Effector memory CD4-positive, alpha-beta T cell (primary cell): ENCODE measurements at places on chromosomes 5 and 9.

DNA sequence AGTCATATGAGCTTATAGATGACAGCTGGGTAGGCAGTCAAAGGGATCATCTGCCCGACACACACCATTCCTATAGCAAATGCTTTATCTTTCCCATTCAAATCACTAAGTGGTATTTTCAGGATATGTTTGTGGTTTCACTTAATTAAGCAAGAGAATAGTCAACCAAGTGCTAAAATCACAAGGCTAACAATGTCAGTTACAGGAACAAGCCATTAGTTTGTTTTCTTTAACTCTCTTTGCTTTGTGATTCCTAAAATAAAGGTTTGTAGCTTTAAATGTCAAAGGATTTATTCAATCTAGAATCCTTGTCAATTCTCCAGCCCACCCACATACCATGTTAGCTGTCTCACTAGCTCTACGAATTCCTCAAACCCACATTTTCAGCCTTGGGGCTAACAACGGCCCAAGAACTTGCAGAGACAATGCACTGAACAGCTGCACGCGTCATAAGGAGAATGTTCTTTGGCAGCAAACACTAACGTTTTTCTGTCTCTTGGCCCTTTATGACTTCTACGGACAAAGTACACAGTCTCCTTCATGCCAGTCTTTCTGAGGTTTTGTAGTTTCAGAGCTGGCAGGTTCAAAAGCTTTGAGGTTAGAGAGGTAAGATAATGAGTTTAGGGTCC is 56.6 kb downstream of the ELAVL2 start:
- no peak overlapping the region for H3K4me3 ChIP-seq
- no peaks in the 10 kb centered on the region for H3K36me3 ChIP-seq
- no peaks in the 10 kb centered on the region for H3K27me3 ChIP-seq
- H3K4me1 ChIP-seq, result no peaks in the 10 kb centered on the region

GRCh38 chr9:90044263-90044662 is 439.5 kb downstream of the GADD45G start:
- H3K27ac ChIP-seq, result no peak overlapping the region
- no peak overlapping the region for H3K4me3 ChIP-seq
- no peaks in the 10 kb centered on the region for H3K27me3 ChIP-seq
- H3K36me3 ChIP-seq, result no peaks in the 10 kb centered on the region
- no peaks in the 10 kb centered on the region for H3K4me1 ChIP-seq

- H3K4me3 ChIP-seq, result no peak overlapping the region
- H3K27me3 ChIP-seq, result no peaks in the 10 kb centered on the region
- no peaks in the 10 kb centered on the region for H3K36me3 ChIP-seq
- no peak overlapping the region for H3K27ac ChIP-seq
- no peak for DNase-seq
Measured at GRCh38 chr5:15757103-15757502, 257.1 kb downstream of the FBXL7 start.

DNA sequence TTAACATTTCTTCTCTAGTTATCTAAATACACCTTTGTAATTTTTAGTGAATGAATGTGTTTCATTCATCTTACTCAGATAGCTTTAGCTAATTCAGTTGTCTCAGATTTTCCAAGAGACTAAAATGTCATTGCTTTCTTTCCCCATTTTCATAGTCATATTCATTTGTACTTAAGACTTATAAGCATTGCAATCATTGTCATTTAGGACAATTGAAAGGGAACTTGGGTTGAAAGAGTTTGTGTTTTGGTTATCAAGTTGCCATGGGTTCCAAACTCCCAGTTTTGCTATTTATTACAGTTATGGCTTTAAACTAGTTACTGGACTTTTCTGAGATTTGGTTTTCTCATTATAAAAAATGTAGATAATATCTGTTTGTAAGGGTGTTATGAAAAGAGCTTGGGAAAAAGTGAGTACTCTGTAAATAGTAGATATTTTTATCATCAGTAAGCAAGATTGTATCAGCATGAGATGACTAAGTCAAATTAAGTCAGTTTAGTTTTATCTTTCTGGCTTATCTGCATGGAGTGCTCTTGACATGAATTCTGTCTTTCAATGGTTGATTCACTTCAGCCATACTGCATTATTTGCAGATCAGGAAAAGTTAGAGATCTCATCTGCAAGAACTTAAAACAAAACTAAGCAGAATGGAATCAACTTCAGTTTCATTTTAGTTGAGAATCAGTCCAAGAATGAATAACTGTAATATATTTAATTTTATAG is 107.5 kb downstream of the PBX3 start:
- no peaks in the 10 kb centered on the region for H3K4me1 ChIP-seq
- H3K27ac ChIP-seq, result no peak overlapping the region
- no peak overlapping the region for H3K4me3 ChIP-seq
- no peaks in the 10 kb centered on the region for H3K27me3 ChIP-seq
- no peaks in the 10 kb centered on the region for H3K36me3 ChIP-seq
- no peak for DNase-seq

GRCh38 chr5:32600054-32600622 is 14.8 kb downstream of the SUB1 start:
- H3K4me3 ChIP-seq, result no peak overlapping the region
- no peak for DNase-seq
- peaks cover 10% of the 10 kb centered on the region for H3K4me1 ChIP-seq
- peaks cover 42% of the 10 kb centered on the region for H3K36me3 ChIP-seq
- H3K27me3 ChIP-seq, result no peaks in the 10 kb centered on the region

DNA sequence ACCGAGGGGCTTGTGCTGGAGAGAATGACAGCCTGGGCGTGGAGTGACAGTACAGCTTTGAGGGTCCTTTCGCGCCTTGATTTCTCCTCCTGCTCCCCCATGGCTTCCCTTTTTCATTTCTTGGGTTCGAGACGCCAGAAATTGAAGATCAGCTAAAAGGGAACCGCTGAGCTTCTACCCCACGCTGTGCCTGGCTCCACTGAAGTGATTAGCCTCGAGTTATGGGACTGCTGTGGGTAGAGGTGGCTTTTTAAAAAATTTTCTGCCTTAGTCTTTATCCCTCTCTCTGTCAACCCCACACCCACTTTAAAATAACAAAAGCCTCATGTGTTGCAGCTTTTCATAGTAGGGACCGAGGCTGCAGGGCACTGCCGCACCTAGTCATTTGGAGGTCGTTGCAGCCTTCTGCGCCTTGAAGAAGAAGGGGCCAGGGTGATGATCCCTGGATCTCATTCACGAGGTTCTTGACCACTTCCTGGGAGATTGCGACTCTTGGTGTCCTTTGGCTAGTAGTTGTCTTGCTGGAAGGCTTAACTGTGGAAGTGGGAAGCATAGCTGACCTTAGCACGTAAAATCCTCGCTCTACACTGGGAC is 603 bp downstream of the PPIP5K2 start:
- no peak for DNase-seq
- H3K4me3 ChIP-seq, result peak overlapping the region; percentile 79
- peak overlapping the region; percentile 92 for H3K27ac ChIP-seq

DNA sequence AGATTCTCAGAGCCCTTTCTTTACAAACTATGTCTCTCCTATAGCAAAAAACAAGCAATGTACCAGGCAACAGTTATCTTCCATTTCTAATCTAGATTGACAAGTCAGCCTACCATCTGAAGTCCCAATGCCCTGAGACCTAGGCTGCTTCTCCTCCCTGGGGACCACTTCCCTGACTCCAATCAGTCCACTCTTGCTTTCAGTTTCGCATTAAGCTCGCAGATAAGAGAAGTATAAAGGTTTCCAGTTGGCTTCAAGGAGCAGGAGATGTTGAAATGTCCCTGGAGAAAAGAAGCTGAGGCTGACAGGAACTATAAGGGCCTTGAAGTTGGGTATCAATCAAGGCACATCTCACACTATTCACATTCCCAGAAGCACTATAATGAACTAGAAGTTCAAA is 32.3 kb downstream of the ERP44 start:
- H3K27ac ChIP-seq, result no peak overlapping the region
- no peaks in the 10 kb centered on the region for H3K27me3 ChIP-seq
- no peak overlapping the region for H3K4me3 ChIP-seq
- H3K36me3 ChIP-seq, result no peaks in the 10 kb centered on the region
- no peaks in the 10 kb centered on the region for H3K4me1 ChIP-seq

- DNase-seq, result no peak
- H3K27me3 ChIP-seq, result no peaks in the 10 kb centered on the region
Measured at GRCh38 chr5:35518104-35518503, 99.6 kb upstream of the SPEF2 start.

- H3K4me1 ChIP-seq, result no peaks in the 10 kb centered on the region
- no peak overlapping the region for H3K27ac ChIP-seq
- H3K36me3 ChIP-seq, result no peaks in the 10 kb centered on the region
- no peaks in the 10 kb centered on the region for H3K27me3 ChIP-seq
- DNase-seq, result no peak
Measured at GRCh38 chr5:167940911-167941310, 350.5 kb upstream of the WWC1 start.

- no peak overlapping the region for H3K4me3 ChIP-seq
- no peaks in the 10 kb centered on the region for H3K4me1 ChIP-seq
- no peak for DNase-seq
- H3K27me3 ChIP-seq, result no peaks in the 10 kb centered on the region
- H3K36me3 ChIP-seq, result no peaks in the 10 kb centered on the region
Measured at GRCh38 chr5:66338828-66339227, 194.7 kb downstream of the SREK1 start.

- no peak overlapping the region for H3K4me3 ChIP-seq
- no peaks in the 10 kb centered on the region for H3K36me3 ChIP-seq
- H3K27me3 ChIP-seq, result no peaks in the 10 kb centered on the region
Measured at GRCh38 chr9:134475011-134475790, 148.9 kb downstream of the RXRA start.

DNA sequence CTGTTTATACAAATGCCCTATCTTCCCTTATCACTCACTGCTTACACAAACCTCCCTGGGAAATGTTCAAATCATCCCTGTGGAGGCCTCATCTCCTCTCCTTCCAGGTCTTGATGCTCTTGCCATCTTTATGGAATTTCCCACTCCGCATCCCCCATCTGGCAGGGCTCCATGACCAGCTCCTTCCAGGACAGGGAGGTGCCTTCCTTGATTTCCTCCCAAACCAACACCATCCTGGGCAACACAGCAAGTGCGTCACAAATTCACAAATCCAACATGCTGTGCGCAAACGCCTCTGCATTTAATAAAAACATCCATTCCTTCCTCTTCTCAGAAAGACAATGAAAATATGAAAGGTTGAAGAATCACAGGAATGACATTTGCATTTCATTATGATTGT is 51.7 kb downstream of the EPB41L4A start:
- H3K27ac ChIP-seq, result no peak overlapping the region
- peaks cover 1% of the 10 kb centered on the region for H3K27me3 ChIP-seq
- no peak overlapping the region for H3K4me3 ChIP-seq
- no peak for DNase-seq

DNA sequence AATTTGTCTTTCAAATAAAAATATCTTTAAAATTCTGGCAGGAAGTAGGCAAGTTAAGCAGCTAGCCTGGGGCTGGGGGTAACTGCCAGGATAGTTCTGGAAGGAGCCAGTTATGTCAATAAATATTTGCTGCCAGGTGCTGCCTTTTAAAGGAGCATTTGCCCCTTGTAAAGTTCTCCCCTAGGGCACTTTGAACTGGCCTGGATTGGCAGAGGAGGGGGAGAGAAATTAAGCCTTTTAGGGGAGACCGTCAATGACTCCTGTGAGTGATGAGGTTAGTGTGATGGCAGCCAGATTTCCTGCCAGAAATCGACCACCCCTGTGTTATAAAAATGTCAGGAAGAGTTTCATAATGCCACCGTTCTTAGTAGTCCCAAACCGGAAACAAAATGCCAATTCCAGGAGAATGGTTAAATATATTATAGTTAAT is 89.8 kb upstream of the ELL2 start:
- H3K4me3 ChIP-seq, result no peak overlapping the region
- no peaks in the 10 kb centered on the region for H3K27me3 ChIP-seq
- H3K27ac ChIP-seq, result no peak overlapping the region
- DNase-seq, result no peak
- no peaks in the 10 kb centered on the region for H3K36me3 ChIP-seq

DNA sequence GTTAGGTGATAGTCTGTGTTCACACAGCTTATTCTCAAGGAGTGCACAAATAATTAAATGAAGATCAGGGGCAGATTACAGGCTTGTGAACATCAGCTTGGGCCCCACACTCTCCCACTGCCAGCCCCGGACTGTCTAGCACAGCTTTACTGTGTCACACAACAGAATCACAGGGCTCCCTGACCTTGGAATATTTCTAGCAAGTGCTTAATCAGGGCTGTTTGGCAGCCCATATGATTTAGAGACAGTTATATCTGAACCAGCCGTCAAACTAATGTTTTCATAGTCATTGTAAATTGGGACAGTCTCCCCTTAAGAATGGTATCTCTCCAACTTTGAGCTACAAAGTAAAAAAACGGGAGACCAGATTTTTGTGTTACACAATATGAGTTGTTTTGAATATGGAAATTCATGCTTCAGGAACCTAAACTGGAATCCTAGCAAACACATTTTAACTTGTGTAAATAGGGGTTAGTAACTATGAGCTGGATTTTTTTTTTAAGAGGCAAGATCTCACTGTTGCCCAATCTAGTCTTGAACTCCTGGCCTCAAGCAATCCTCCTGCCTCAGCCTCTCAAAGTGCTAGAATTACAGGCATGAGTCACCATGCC is 517.6 kb downstream of the BNC2 start:
- no peak overlapping the region for H3K27ac ChIP-seq
- no peak overlapping the region for H3K4me3 ChIP-seq
- no peaks in the 10 kb centered on the region for H3K36me3 ChIP-seq
- no peaks in the 10 kb centered on the region for H3K4me1 ChIP-seq

DNA sequence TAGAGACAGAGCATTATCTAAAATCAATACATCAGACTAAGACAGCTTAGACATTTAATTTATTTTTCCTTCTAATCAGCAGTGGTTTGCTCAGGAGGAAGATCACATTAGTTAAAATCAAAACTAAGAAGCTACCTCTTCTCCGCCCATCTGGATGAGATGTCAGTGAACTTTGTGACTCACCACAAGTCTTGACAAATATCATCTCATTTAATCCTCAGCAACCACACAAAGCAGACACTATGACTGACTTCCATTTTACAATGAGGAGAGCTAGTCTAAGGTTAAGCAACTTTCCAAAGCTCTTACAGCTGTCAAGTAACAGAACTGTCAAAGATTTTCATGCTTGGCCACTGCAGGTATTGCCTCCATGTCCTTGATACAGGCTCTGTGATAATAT is 289.5 kb downstream of the DEPDC1B start:
- H3K4me1 ChIP-seq, result no peaks in the 10 kb centered on the region
- H3K27me3 ChIP-seq, result no peaks in the 10 kb centered on the region
- H3K4me3 ChIP-seq, result no peak overlapping the region
- no peak for DNase-seq

GRCh38 chr5:67857502-67857901 is 358.1 kb upstream of the PIK3R1 start:
- H3K36me3 ChIP-seq, result no peaks in the 10 kb centered on the region
- no peaks in the 10 kb centered on the region for H3K4me1 ChIP-seq
- H3K27ac ChIP-seq, result no peak overlapping the region
- DNase-seq, result no peak
- no peak overlapping the region for H3K4me3 ChIP-seq
